ENCODE measurements at places on chromosomes 2 and 18. TPM values are rescaled to one million over a fixed set of nuclear protein-coding genes. Genes with fewer than 3 reads are reported as not detected.

LRATD1 gene
- total RNA-seq = 177 TPM

GRCh38 chr2:172177996-172178395, 75.3 kb upstream of the DLX2 start:
- no peak overlapping the region for H3K4me3 ChIP-seq
- peaks cover 5% of the 10 kb centered on the region for H3K4me1 ChIP-seq
- H3K27me3 ChIP-seq = peaks cover 15% of the 10 kb centered on the region
- H3K27ac ChIP-seq = no peak overlapping the region

DNA sequence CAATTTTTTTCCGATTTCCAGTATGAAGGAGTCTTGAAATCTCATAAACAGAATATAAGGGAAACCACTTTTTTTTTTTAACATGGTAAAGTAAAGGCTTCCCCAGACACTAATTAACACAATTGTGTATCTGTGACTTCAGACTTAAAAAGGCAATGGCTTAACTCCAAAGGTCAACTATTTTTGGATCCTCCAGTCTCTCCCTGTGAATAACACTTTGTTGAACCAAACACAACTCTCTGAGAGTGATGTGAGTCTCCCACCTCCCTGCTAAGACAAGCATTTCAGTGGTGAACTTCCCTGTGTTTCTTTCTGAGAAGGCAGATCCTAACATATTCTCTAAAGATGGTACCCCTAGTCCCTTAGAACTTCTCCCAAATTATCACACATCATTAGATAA, 219.6 kb upstream of the RBBP8 start:
- H3K27me3 ChIP-seq = no peaks in the 10 kb centered on the region
- H3K4me1 ChIP-seq = peaks cover 29% of the 10 kb centered on the region
- no peaks in the 10 kb centered on the region for H3K36me3 ChIP-seq
- DNase-seq = no peak

SCN3A gene
- total RNA-seq = 4.7 TPM

GRCh38 chr18:79964330-79965118, at the start of gene HSBP1L1:
TSS of gene HSBP1L1 (plus strand) at chr18:79964643. CDS start at chr18:79964736, 93 bp downstream.
- H3K27me3 ChIP-seq = peaks cover 28% of the 10 kb centered on the region
- peaks cover 19% of the 10 kb centered on the region for H3K4me1 ChIP-seq
- H3K27ac ChIP-seq = peak within 1 kb of the TSS; percentile 62
- peak; percentile 76 for DNase-seq
- H3K36me3 ChIP-seq = peaks cover 4% of the 10 kb centered on the region

GRCh38 chr2:53512071-53512826, 255.4 kb upstream of the CHAC2 start:
- no peaks in the 10 kb centered on the region for H3K27me3 ChIP-seq
- no peak overlapping the region for H3K27ac ChIP-seq
- peaks cover 2% of the 10 kb centered on the region for H3K4me1 ChIP-seq
- H3K4me3 ChIP-seq = no peak overlapping the region

PCBP1 gene
- total RNA-seq = 295 TPM

DNA sequence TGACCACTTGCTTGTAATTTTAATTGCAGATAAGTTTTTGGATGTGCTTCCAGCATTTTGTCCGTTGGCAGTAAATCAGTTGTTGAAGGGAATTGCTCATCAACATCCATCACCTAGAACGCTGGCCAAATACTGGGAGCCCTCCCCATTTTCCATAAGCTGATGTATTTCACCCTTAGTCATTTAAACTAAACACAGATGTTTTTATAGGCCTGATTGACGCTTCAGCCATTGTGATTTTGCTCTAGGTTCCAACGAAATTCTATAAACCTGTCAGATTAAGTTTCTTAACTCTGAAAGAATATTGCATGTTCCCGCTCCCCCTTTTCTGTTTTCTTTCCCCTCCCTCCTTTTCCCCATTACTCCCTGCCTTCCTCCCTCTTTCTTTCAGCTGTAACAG, 1.0 kb upstream of the RPRM start:
- peak overlapping the region; percentile 82 for H3K4me3 ChIP-seq
- H3K27ac ChIP-seq = no peak overlapping the region
- H3K4me1 ChIP-seq = peaks cover 20% of the 10 kb centered on the region
- DNase-seq = no peak
- H3K27me3 ChIP-seq = peaks cover 39% of the 10 kb centered on the region

CD8A gene
- total RNA-seq = 0.13 TPM

- peaks cover 19% of the 10 kb centered on the region for H3K27me3 ChIP-seq
- H3K4me1 ChIP-seq = no peaks in the 10 kb centered on the region
- DNase-seq = no peak
- no peak overlapping the region for H3K4me3 ChIP-seq
- no peak overlapping the region for H3K27ac ChIP-seq
Observed at GRCh38 chr18:13368080-13368813, 149.7 kb downstream of the LDLRAD4 start.

STPG4 gene
- total RNA-seq = 0.33 TPM

GRCh38 chr2:193088026-193088425, 893.3 kb upstream of the TMEFF2 start:
- H3K4me3 ChIP-seq = no peak overlapping the region
- H3K27me3 ChIP-seq = no peaks in the 10 kb centered on the region
- H3K4me1 ChIP-seq = no peaks in the 10 kb centered on the region
- no peak for DNase-seq

DNA sequence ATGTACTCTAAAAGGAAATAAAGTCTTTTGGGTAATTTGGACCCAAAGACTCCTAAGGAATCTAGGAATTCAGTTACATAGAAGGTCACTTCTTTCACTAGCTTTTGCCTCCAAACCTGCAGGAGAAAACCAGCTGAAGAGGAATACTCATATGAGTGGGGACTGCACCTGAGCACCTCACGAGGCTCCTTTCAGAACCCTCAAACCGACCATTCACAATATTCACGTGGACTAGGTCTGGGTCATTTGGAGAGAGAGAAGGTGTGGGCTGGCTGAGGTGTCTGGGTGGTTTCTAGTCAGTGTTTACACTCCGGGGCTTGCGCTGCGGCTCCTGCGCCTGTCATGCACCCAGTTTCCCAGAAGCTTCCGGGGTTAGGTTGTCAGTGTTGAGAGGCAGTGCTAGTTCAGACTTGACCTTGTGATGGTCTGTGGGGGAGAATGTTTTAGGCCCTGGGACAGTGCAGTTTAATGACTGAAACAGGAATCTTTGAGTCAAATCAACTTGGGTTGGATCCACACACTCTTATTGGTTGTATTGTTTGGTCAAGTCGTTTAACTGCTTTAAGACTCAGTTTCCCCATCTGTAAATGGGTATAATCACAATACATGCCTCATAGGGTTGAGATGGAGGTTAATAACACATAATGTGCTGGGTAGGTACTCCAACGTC, 78.4 kb downstream of the LIMS1 start:
- no peak overlapping the region for H3K27ac ChIP-seq
- no peaks in the 10 kb centered on the region for H3K36me3 ChIP-seq
- H3K4me1 ChIP-seq = peaks cover 44% of the 10 kb centered on the region
- no peaks in the 10 kb centered on the region for H3K27me3 ChIP-seq

GRCh38 chr2:224682134-224682533, 34.0 kb downstream of the CCDC195 start:
- H3K4me3 ChIP-seq = no peak overlapping the region
- H3K27me3 ChIP-seq = no peaks in the 10 kb centered on the region
- no peaks in the 10 kb centered on the region for H3K4me1 ChIP-seq
- no peak overlapping the region for H3K27ac ChIP-seq
- no peak for DNase-seq

CYP1B1 gene
- 1.1 TPM for total RNA-seq

RIT2 gene
- total RNA-seq = not detected

DNA sequence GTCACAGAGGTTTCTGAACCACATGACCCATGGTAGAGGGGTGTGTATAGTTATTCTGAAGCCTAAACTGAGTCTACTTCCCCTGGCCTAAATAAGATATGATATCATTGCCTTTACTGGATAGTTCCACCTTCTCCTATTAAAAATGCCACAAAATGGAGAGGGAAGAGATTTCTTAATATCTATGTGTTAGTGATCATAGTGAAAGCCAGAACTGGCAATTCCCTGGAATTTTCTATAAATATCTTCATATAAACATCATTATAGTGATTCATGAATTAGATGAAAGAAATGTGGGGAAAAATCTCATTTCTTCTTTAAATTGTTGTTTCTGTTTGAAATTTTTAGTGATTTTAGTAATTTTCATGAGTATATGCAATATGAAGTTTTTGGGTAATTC, 45.8 kb downstream of the TSHZ1 start:
- no peak overlapping the region for H3K27ac ChIP-seq
- no peaks in the 10 kb centered on the region for H3K36me3 ChIP-seq
- H3K4me1 ChIP-seq = peaks cover 17% of the 10 kb centered on the region

GRCh38 chr2:172885996-172886395, 150.4 kb downstream of the RAPGEF4 start:
- no peak overlapping the region for H3K27ac ChIP-seq
- H3K4me3 ChIP-seq = no peak overlapping the region
- H3K27me3 ChIP-seq = no peaks in the 10 kb centered on the region
- no peak for DNase-seq

- H3K36me3 ChIP-seq = no peaks in the 10 kb centered on the region
- H3K27me3 ChIP-seq = no peaks in the 10 kb centered on the region
- H3K4me3 ChIP-seq = no peak overlapping the region
- no peak overlapping the region for H3K27ac ChIP-seq
- H3K4me1 ChIP-seq = peaks cover 10% of the 10 kb centered on the region
- no peak for DNase-seq
Observed at GRCh38 chr18:46706968-46707367, 49.9 kb downstream of the ST8SIA5 start.

C1GALT1C1L gene
- total RNA-seq = not detected

CAVIN2 gene
- 0.11 TPM for total RNA-seq

- peaks cover 1% of the 10 kb centered on the region for H3K36me3 ChIP-seq
- H3K27ac ChIP-seq = no peak overlapping the region
- peaks cover 6% of the 10 kb centered on the region for H3K27me3 ChIP-seq
- H3K4me3 ChIP-seq = no peak overlapping the region
Observed at GRCh38 chr2:241074065-241074818, 27.8 kb downstream of the MTERF4 start.

- H3K27me3 ChIP-seq = no peaks in the 10 kb centered on the region
- H3K4me3 ChIP-seq = no peak overlapping the region
- H3K27ac ChIP-seq = no peak overlapping the region
- no peaks in the 10 kb centered on the region for H3K36me3 ChIP-seq
- DNase-seq = no peak
- H3K4me1 ChIP-seq = no peaks in the 10 kb centered on the region
Observed at GRCh38 chr18:23038712-23039111, 96.6 kb upstream of the CABLES1 start.

DNA sequence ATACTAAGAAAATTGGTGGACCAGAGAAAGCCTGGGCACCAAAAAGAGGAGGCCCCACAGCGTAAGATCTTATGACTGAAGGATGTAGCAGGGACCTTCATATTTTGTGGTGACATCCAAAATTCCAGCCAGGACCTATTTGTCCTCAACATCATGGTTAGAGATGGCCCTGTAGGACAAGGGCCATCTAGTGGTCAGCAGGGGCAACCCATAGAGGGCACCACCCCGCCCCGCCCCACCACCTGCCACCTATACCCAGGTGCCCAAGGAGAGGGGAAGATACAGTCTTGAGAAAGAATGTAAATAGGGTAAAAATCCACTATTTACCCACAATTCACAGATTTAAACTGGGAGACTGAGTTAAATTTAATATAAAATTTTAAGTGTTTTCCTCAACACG, 59.6 kb upstream of the TMEM163 start:
- H3K4me3 ChIP-seq = no peak overlapping the region
- no peak overlapping the region for H3K27ac ChIP-seq
- peaks cover 25% of the 10 kb centered on the region for H3K4me1 ChIP-seq
- H3K27me3 ChIP-seq = peaks cover 10% of the 10 kb centered on the region

TCF7L1 gene
- 57.2 TPM for total RNA-seq

GRCh38 chr18:54923339-54923956, 35.8 kb downstream of the CCDC68 start:
- peaks cover 3% of the 10 kb centered on the region for H3K27me3 ChIP-seq
- no peaks in the 10 kb centered on the region for H3K36me3 ChIP-seq
- no peak overlapping the region for H3K4me3 ChIP-seq
- DNase-seq = no peak
- peaks cover 2% of the 10 kb centered on the region for H3K4me1 ChIP-seq

- no peaks in the 10 kb centered on the region for H3K4me1 ChIP-seq
- H3K27ac ChIP-seq = no peak overlapping the region
Observed at GRCh38 chr2:98556344-98557033, 51.8 kb downstream of the COA5 start.

UGT1A3 gene
- total RNA-seq = not detected

GRCh38 chr2:67836866-67837265, 225.9 kb downstream of the C1D start:
- no peaks in the 10 kb centered on the region for H3K36me3 ChIP-seq
- no peak overlapping the region for H3K4me3 ChIP-seq
- no peaks in the 10 kb centered on the region for H3K27me3 ChIP-seq
- no peak overlapping the region for H3K27ac ChIP-seq
- no peak for DNase-seq

OBSL1 gene
- total RNA-seq = 198 TPM

FAM228A gene
- 0.80 TPM for total RNA-seq

All from progenitor cell of endocrine pancreas (in vitro differentiated cells).